Activated CD4-positive, alpha-beta memory T cell treated with anti-CD3 and anti-CD28 coated beads, Interleukin-2, amount 10 ng/mL, durations not matched to agents 7 days and 5 days (primary cell): ENCODE measurements at places on chromosomes 2 and 18. TPM values are rescaled to one million over a fixed set of nuclear protein-coding genes. Genes with fewer than 3 reads are reported as not detected.

Gene WDR33
- total RNA-seq = 63.7 TPM

DNA sequence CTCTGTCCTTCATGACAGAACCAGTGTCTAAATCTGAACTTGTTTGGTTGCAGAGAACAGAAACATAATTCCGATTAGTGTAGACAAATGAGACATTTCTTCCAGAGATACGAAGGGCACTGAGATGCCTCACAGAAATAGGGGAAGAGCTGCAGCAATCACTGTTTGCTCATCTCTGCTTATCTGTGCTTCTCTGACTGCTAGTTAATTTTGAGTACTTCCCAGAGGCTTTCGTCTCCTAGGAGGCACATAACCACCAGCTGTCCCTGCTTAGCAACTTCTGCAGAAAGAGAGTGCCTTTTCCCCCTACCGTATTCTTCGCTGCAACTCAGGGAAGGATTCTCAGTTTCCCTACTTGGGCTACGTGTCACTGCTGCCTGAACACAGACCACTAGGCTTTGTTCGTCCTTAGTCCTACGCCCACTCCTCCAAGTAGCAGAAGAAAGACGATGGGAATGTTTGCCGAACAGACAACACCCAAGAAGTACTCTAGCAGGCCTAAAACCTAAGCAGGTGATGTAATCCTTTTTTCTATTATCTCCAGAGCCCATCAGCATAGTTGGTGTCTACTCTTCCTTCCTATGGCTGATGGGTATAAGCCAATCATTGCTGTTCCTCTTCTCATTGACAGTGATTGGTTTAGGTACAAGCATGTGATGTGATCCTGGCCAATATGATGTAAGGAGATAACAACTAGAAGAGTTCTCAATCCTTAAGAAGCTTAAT lies 63.6 kb downstream of the TNP1 start:
- no peaks in the 10 kb centered on the region for H3K36me3 ChIP-seq
- DNase-seq = no peak
- H3K4me3 ChIP-seq = no peak overlapping the region
- no peak overlapping the region for H3K27ac ChIP-seq
- no peaks in the 10 kb centered on the region for H3K4me1 ChIP-seq

DNA sequence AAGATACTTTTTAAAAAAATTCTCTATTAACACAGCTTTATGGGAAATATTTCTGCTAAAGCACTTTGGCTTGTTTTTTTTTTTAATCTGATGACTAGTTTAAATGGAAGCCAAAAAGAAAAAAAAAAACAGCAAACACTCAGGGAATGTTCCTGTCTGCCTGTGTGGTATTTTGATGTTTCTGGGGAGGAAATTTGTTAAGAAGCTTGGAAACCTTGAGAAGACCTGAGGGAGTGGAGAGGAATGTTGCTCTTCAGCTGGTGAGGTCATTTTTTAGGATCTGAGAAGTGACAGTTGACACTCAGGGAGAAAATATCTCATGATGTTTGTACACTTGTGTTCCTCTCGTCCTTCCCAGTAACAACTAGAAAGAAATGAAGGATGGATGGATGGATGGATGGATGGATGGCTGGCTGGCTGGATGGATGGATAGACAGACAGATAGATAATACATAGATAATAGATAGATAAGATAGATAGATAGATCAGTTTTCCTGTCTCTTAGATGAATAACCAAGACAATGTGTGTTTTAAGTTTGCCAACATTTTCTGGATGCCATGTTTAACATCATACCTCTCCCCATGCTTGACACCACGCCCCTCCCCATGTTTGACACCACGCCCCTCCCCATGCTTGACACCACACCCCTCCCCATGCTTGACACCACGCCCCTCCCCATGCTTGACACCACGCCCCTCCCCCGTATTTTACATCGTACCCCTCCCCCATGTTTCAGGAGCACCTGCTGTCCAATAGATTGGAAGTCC lies 84.8 kb downstream of the CTIF start:
- H3K27ac ChIP-seq = no peak overlapping the region
- no peaks in the 10 kb centered on the region for H3K36me3 ChIP-seq
- no peaks in the 10 kb centered on the region for H3K4me1 ChIP-seq
- DNase-seq = no peak

DNA sequence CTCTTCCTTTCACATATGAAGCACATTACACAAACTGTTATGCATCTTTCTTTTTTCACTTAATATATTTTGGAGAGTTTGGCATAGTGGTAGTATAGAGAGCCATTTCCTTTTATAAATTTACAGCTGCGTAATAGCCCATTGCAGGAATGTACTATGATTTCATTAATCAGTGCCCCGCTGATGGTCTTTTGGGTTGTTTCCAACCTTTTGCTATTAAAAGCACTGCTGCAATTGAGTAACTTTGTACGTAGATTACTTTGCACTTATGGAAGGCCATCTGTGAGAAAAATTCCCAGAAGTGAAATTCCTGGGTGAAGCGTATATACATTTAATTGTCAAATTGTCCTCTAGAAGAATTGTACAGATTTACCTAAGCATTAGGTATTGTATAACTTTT lies 565.3 kb upstream of the ZNF804A start:
- H3K27me3 ChIP-seq = no peaks in the 10 kb centered on the region
- H3K4me1 ChIP-seq = no peaks in the 10 kb centered on the region
- H3K27ac ChIP-seq = no peak overlapping the region
- no peak for DNase-seq
- H3K36me3 ChIP-seq = no peaks in the 10 kb centered on the region
- no peak overlapping the region for H3K4me3 ChIP-seq

- no peak overlapping the region for H3K4me3 ChIP-seq
- H3K27me3 ChIP-seq = no peaks in the 10 kb centered on the region
- H3K27ac ChIP-seq = no peak overlapping the region
- no peak for DNase-seq
These were observed 27.5 kb downstream of the PMAIP1 start for GRCh38 chr18:59927246-59927825.

GRCh38 chr2:119255760-119256581 lies 32.3 kb downstream of the STEAP3 start:
- no peak overlapping the region for H3K4me3 ChIP-seq
- no peaks in the 10 kb centered on the region for H3K36me3 ChIP-seq
- no peak for DNase-seq
- H3K27ac ChIP-seq = no peak overlapping the region
- no peaks in the 10 kb centered on the region for H3K27me3 ChIP-seq

Gene SKA1
- total RNA-seq = 45.6 TPM

DNA sequence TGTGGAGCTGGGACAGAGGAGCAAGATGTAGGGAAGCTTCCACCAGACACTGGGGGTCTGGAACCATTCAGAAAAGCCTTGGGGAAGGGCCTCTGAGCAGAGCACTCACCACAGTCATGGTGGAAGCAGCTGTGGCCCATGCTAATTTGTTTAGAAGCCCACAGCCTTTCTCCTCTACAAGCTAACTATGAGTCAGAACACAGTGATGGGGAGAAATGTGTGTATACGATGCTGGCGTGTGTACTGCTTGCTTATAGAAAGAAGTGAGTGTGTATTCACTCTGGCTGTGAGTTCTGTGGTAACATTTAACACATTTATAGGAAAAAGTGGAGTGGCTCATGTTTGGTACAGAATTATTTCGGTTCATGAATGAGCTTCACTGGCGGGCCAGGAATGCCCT lies 157.0 kb upstream of the ACAA2 start:
- H3K4me1 ChIP-seq = no peaks in the 10 kb centered on the region
- H3K4me3 ChIP-seq = no peak overlapping the region
- no peaks in the 10 kb centered on the region for H3K36me3 ChIP-seq
